ENCODE measurements at places on chromosomes 6 and 20.

- DNase-seq: no peak
Observed at GRCh38 chr6:163415620-163416556, 1.4 kb downstream of the QKI start.

DNA sequence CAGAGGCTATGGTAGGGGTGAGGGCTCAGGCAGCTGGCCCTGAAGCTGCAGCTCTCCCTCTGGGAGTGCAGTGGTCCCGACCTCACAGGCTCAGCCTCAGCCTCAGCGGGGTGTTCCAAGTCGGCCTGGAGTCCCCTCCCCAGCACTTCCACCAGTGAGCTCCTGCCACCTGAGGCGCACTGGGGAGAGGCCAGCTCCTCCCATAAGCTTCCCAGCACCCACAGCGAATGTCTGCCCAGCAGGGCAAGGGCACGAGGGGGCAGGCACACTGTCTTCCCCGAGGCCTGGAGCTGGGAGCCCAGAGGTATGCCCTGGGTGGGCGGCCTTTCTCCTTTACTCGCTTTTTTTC lies 53.2 kb upstream of the SLCO4A1 start:
- no peak for DNase-seq

DNA sequence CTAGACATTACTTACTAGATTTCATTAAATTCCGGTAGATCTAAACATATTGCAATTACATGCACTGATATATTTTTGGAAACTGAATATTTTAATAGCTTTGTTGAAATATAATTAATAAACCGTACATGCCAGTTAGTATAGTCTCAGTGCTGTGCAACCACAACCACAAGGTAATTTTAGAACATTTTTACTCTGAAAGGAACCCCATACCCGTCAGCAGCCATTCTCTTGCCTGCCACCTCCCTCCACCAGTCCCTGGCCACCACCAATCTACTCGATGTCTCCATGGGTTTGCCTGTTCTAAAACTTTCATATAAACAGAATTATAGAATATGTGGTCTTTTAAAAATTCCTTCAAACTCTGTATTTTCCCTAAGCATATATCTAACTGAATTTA lies 293.9 kb downstream of the THBS2 start:
- DNase-seq: no peak

- no peak for DNase-seq
Observed at GRCh38 chr6:34362909-34363680, 29.4 kb downstream of the NUDT3 start.

GRCh38 chr20:10412591-10413408 lies 21.2 kb downstream of the MKKS start:
- DNase-seq: no peak

GRCh38 chr6:35014786-35015185 lies 125.7 kb downstream of the ANKS1A start:
- DNase-seq: no peak

GRCh38 chr6:4651831-4652467 lies 124.3 kb upstream of the CDYL start:
- no peak for DNase-seq

- DNase-seq: no peak
Observed at GRCh38 chr6:36323062-36323461, 13.6 kb downstream of the BNIP5 start.

GRCh38 chr6:69098910-69099309 lies 463.8 kb downstream of the ADGRB3 start:
- DNase-seq: no peak

- no peak for DNase-seq
Observed at GRCh38 chr6:71127374-71127773, 161.2 kb upstream of the OGFRL1 start.

DNA sequence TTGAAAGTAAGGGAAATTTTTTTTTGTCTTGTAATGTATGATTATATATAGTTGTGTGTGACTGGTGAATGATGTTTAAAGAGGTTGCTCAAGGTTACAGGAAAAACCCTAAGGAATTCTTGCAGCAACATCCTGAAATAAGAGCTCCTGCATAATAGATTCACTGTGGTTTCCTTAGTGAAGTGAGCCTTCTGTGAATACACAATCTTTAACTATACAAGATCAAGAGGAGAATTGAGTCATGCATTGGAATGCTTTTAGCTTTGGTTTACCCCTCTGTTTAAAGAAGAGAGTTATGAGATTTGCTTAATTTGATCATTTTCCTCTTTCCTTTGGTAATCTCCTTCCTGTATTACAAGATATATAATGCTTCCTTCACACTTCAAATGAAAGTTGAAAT lies 141.6 kb upstream of the EYA4 start:
- peak; percentile 4 for DNase-seq

DNA sequence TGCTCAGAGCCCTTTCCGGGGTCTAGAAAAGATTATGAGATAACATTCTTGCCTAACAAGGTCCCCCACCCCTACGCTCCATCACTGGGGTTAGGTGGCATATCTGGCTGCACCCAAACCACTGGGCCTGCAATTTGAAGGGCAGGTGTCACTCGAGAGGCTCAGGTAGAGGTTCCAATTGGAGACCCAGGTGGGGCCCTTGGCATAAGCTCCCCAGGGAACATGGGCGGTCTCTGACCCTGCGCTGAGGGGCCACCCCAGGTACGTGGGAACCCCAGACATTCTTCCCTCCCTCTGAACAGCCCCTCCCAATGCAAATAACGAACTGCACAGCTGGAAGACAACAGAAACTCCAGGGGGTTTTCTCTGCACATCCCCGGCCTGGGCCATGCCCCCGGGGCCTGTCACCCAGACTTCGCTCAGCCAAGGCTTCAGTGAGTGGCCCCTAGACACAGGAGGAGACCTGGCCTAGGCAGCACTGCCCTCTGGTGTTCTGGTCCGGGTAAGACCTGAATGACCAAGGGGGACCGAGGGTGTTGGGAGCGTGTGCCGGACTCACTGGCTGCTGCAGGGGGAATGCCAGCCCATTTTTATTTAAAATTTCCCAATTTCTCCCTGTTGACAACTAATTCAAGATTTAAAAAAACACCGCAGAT lies 47.5 kb downstream of the DSTN start:
- DNase-seq: no peak

DNA sequence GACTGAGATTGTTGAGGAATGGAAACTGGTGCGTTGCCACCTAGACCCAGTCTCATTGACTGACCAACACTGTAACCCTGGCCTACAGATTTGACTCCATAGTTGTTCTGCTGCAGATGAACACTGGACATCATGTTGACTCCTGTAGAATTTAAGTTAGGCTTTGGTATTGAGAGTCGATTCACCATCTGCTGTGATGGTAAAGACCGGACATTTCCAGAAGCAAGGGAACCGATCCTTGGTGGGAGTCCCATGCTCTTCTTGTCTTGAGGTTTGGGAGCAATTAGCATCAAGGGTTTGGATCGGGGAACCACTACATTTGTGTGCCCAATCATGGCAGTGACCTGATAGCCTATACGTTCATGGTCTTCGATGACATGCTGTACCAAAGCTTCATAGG lies 37.6 kb downstream of the ADNP start:
- DNase-seq: no peak

- peak; percentile 45 for DNase-seq
Observed at GRCh38 chr6:1856381-1856780, 246.7 kb downstream of the FOXC1 start.

GRCh38 chr6:17120019-17120418 lies 18.2 kb downstream of the STMND1 start:
- no peak for DNase-seq

DNA sequence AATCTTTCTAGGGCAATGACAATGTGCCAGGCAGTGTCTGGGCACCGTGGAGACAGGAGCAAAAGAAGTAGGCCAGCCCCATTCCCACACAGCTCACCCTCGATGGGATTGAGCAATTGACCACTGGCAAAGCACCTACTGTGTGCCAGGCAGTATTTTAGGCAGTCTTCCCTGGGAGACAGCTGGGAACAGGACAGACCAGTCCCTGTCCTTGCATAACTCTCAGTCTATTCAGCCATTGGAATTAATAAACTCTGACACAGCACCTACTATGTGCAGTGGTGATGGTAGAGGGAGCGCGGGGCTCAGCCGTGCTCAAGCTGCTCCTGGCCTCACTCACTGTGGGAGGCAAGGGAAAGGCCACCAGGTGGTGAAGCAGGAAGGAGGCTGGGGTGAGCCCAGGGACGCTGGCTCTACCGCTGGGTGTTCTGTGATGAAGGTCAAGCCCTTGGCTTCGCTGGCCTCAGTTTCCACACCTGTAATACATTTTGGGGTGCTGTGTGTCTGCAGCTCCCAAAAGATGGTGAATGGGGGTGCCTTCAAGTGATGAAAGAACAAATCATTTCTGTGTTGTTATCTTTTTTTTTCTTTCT lies 122.3 kb upstream of the PMEPA1 start:
- no peak for DNase-seq

GRCh38 chr6:49787176-49787575 lies at the start of gene PGK2:
TSS of gene PGK2 (minus strand) at chr6:49787285. CDS start at chr6:49787187, 98 bp downstream.
- DNase-seq: no peak

- DNase-seq: no peak
Observed at GRCh38 chr20:45592574-45593189, 13.6 kb upstream of the WFDC8 start.

GRCh38 chr20:21681234-21681921 lies 24.1 kb upstream of the PAX1 start:
- DNase-seq: no peak

- no peak for DNase-seq
Observed at GRCh38 chr6:98039443-98039842, 756.4 kb upstream of the MMS22L start.

GRCh38 chr6:89299466-89299850 lies 15.6 kb downstream of the GABRR2 start:
- no peak for DNase-seq

- DNase-seq: no peak
Observed at GRCh38 chr6:5537132-5537531, 275.8 kb downstream of the FARS2 start.

- no peak for DNase-seq
Observed at GRCh38 chr6:120056085-120056484, 706.5 kb upstream of the MAN1A1 start.

DNA sequence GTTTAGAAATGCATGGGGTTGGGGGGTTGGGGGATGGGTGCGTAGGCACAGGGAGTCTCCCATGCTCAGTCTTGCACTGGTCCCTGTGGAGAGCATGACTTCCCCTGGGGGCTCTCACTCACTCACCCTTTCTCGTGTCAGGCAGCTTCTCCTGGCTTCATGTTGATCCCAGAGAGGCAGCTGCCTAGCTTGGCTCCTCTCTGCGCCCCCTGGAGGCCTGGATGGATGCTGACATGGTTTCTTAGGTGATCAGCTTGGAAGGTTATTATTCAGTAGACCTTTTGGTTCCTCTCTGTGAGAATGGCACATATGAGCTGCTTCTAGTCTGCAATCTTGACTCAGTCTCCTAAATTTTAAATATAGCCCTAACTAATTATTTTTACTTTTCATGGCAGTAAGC lies 109.3 kb upstream of the FAM83B start:
- DNase-seq: no peak

DNA sequence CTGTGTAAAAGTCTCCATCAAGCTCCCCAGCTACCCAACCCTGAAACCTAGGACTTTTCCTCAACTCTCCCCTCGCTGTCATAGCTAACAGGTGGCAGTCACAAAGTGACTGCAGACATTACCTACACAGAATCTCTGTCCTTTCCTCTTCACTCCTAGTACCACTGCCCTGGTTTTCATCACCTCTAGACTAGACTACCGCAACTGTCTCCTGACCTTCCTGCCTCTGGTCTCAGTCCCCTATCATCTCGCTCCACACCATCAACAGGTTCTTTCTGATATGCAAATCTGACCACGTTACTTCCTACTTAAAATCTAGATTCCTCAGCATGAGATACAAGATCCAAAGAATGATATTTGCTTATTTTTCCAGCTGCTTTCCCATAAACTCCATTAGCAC lies 93.8 kb downstream of the SMLR1 start:
- DNase-seq: no peak

DNA sequence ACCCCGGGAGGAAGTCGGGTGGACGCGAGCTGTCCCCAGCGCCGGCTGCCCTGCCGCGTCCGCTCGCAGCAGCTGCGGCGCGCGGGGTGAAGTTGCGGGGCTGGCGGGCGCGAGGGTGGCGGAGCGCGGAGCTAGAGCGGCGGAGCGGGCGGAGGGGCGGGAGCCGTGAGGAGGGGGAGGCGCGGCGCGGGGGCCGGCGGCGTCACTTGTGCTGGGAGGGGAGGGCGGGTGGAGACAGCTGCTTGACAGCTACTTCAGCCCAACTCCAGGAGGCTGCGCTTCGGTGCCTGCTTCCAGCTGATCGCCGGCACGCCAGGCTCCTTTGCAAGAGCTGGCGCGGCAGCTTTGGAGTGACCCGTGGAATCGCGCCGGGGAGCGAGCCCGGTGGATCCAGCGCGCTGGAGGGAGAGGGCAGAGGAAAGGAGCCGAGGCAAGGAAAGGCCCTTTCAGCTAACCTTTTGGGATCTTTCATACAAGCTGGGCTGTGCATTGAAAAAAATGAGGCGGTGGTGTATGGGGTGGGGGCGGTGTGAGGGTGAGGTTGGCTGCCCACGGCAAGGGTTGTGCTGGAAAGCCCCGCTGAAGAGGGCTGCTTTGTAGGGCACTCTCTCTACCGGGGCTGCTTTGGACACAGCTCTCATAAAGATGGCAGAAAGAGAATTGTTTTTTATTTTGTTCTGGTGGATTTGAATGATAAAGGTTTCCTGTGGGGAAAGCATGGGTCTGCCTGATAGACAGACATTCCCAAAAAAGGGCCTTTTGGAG lies 24.6 kb downstream of the RIPOR2 start:
- no peak for DNase-seq

- no peak for DNase-seq
Observed at GRCh38 chr20:8943631-8944030, 125.3 kb upstream of the PLCB4 start.

- no peak for DNase-seq
Observed at GRCh38 chr20:5159928-5160327, 33.1 kb downstream of the CDS2 start.

GRCh38 chr6:137111296-137112066 lies 62.0 kb downstream of the IL22RA2 start:
- no peak for DNase-seq

DNA sequence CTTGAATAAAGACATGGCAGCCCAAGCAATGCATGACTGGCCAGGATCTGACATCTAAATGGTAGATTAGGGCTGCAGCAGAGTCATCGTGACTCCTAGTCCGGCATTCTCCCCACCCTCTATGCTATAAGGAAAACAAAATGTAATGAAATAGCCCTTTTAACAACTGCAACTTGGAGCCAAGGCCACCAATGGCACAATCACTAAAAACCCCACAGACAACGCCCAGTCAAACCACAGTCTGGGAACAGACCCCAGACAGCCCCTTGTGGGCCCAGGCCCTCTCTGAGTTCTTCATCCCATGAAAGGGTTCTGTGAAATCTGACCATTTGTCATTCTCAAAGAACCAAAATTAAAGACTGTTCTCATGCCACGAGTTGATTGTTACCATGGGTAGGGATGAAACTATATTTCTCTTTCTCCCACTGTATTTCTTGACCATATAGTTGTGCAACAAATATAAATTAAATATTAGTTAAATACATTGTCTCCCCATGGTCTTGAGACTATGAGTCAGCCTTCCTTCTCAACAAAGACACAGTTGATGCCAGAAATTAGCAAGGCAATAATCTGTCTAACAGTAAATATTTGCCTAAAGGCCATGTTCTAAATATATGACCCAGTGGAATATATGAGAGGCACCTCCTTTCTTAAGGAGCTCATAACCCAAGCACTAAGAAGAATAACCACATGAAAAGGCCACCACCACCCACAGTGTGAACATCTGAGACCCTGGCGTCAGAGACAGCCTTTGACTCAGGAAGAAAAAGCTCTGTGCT lies 85.6 kb upstream of the SSTR4 start:
- no peak for DNase-seq

GRCh38 chr6:129235167-129236000 lies 352.4 kb downstream of the LAMA2 start:
- peak; percentile 32 for DNase-seq

- DNase-seq: no peak
Observed at GRCh38 chr20:62808211-62808865, 3.7 kb downstream of the OGFR start.

- no peak for DNase-seq
Observed at GRCh38 chr6:134593442-134593841, 275.5 kb upstream of the SGK1 start.
